Stimulated activated CD8-positive, alpha-beta memory T cell treated with anti-CD3 and anti-CD28 coated beads, Interleukin-4, amount 100 ng/mL, for 4 hours (primary cell): ENCODE measurements at places on chromosomes 4 and X.

- no peak for DNase-seq
Observed at GRCh38 chr4:79492148-79492547, 84.1 kb upstream of the GK2 start.

DNA sequence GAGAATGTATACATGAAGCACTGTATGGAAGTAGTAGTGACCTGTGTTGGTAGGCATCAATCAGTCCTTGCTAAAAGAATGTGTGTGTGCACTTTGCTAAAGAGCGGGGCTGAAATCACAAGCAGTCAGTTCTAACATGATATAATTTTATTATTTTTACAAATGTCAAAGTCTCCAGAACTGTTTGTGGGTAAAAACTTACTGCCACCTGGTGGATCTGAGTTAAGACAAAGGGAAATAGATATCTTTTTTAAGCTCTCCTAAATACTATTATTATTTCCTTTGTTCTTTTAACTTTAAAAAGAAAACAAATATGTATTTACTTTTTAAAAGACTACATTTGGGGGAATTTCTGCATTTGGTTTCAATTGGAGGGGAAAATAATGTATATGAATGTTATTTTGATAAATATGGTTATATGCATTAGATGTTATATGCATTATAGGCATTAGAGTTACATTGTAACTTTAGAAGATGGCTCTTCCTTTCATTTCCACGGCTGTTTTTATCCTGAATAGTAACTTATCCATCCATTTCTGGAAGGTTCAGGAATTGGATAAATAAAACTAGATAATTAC is 7.8 kb upstream of the CLOCK start:
- DNase-seq, result no peak

- no peak for DNase-seq
Observed at GRCh38 chr4:123127875-123128274, 205.5 kb upstream of the NUDT6 start.

GRCh38 chr4:149997881-149998421 is 80.3 kb upstream of the DCLK2 start:
- DNase-seq, result no peak

- DNase-seq, result no peak
Observed at GRCh38 chr4:98046665-98047064, 96.6 kb downstream of the STPG2 start.

DNA sequence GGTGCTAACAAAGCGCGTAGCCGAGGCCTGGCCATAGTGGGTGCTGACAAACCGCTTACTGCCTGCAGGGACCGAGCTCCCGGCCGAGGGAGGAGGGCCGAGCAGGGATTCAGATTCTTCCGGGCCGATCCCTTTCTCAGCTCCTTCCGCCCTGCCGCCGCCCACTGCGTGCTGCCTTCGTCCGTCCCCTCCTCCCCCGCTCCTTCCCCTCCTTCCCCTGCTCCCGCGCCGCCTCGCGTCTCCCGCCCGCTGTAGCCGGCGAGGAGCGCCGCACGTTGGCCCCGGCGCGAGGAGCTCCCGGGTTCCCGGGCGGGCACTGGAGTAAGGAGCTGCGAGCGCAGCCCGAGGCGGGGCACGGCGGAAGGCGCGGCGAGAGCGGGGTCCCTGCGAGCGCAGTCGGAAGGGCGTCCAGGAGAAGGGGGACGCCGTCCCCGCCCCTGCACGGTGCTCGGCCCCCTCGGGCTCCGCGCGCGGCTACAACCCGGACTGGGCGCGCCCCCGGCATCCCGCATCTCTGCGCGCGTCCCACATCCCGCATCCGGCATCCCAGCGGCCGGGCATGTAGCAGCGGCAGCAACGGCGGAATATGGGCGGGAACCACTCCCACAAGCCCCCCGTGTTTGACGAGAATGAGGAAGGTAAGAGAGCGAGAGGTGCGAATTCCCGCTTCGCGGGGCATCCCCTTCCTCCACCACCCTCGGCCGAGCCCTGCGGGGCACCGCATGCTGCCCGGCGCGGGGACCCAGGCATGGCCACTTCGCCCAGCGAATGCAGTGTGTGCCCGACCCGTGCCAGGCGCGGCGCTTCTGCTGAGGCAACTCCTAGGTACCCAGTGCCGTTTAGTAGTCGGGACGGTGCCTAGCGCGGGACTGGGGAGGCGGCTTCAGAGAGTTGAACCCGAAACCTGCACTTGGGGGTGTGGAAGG is at the start of gene STK32B:
TSS of gene STK32B (plus strand) at position 203 of the 926 bp plus-strand sequence.
- DNase-seq, result no peak

DNA sequence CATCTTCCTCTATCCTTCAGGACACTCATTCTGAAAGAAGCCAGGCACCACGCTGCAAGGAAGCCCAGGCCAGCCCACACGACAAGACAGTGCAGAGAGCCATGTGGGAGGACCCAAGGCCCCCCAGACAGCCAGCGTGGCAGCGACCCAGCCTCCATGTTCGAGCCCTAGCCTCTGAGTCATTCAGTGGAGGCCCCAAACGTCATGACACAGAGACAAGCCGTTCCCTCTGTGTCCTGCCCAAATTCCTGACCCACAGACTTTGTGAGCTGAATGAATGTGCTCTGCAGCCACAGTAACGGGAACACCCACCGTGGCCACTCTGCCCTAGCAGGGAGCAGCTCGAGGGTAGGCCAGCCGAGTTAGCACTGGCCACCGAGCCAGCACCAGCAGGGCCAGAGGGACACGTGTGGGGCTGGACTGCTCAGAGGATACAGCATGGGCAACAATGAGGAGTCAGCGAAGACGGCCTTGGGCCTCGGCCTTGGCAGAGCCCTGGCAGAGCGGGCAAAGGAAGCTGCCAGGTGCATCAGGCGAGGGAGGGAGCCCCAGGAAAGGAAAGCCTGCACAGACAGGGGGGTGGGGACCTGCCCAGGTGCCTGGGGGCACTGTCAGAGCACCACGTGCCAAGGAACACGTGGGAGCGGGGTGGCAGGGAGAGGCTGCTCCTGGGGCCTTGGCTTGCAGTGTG is 8.6 kb downstream of the BLOC1S4 start:
- no peak for DNase-seq

GRCh38 chrX:118221270-118221669 is 104.7 kb upstream of the KLHL13 start:
- DNase-seq, result no peak

DNA sequence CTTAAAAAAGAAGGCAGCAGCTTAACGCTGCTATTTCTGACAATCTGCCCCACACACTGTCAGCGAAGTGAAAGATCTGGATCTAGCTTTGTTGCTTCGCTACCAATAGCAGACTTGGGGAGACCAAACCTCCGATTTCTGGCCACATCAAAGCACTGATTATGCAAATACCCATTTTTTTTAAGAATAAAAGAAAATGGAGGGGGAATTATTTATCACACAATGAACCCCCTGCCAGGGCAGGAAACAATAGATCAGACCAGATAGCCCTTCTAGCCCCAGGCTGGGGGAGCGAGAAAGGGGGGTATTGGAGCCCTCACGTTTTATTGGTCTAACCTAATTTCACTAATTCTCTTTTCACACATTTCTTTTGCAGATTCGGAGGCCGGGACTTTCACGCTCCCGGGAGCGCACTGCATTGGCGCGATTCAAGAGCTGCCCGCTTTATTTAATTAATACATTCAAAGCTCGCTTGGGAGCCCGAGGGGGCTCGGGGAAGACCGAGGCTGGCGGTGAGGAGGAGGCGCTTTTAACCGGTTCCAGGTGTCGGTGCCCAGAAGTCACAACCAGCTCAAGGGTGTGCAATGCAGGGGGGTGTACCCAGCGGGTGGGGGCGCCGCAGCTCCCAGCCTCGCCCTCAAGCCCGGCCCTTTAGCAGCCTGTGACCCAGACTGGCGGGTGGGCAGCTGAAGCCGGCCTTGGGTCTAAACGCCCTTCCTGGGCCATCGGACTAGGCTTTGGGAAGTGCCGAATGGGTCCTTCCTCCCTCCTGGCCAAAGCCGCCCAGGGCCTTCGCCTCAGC is 5.5 kb downstream of the NEUROG2 start:
- DNase-seq, result no peak

GRCh38 chr4:120667102-120667501 is 255.4 kb downstream of the PRDM5 start:
- DNase-seq, result no peak

DNA sequence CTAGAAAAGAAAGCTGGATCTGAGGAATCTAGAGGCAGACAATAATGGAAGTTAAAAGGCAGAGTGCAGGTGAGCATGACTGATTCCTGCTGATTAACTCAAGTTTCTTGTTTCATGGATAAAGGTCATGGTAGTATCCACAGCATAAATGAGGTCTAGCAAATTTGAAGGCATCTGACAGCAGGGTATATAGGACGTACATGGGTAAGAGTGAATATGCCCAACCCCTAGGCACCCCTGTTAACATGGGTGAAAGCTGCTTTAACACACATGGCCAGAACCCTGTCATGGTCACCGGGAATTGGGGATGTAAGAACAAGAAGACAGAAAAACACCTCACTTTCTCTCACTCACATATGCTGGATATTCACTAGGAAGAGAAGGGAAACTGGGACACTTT is 25.0 kb downstream of the NLRP2B start:
- no peak for DNase-seq

DNA sequence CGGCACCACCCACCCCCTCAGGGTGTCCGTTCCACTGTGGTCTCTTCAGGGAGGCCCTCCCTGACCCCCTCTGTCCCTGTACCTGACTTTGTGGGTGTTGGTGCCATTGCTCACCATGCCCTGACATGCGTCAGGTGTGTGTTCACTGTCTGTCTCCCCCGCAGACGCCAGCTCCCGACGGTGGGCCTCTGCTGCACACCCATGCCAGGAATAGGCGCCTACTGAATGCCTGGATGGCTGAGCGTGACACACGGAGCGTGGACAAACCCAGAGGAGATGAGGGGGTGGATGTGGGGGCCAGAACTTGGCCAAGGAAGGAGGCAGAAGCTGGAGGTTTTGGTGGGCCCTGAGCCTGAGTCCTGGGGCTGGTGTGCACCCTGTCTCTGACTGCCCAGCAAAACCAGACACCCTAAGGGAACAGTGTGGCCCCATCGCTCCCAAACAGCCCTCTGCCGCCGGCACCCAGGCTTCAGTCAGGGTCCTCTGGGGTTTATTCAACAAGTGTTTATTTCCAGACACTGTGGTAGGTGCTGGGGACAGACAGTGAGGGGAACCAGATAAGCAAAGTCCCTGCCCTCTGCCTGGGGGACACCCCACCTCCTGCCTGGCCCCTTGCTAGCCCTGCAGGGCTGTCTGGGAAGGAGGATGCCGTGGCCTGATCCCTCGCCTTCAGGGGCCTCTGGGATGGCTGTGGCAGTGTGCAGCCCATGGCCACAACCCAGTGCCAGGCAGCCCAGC is 76.9 kb downstream of the WFS1 start:
- DNase-seq, result no peak

DNA sequence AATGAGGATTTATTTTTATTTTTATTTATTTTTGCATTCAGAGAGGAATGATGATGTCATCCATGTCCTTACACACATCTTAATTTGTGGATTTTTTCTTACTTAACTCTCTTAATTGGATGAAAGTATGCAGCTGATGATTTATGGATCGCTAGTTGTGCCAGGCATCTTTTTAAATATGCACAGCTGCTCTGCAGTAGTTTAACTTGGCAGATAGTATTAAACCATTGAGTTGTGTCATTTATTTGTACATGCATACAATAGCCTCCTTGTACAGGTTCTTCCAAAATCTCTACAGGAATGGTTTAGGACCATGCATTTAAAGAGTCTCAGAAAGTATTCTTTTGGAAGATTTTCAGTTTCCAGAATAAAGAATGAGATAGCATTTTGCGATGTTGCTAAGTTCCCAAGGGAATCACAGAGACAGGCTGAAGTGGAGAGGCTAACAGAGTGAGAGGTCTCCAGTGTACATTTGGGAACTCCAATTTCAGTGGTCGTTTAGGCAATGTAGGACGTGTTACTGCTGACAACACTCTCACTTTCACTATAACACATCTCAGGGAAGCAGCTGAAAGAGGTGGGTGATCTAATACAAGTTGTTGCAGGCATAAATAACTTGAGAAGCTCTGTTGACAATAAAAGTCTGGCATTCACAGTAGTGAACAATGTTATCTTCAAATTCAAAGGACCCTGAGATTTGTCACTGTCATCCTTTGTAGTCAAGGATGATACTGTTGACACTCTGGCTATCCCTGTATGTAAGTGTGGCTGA is 49.9 kb upstream of the SCRG1 start:
- DNase-seq, result no peak

- no peak for DNase-seq
Observed at GRCh38 chr4:81684352-81684751, 212.6 kb upstream of the RASGEF1B start.

DNA sequence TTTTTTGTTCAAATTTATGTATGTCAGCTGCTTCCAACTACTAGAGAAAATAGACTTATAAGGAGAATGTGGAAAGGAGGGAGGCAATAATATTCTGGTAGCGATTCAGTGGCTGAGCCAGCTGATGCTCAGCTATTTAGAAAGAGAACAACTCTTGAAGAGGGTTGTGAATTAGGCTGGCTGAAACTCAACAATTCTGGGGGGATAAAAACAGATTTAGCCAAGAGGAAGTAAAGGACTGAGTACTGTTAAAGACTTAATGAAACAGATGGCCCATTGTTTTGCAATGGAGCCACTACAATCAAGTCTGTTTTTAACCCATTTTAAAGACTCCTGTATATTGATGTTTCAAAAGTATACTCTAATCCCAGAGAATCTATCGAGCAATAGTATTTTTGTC is 1058.9 kb downstream of the C4orf33 start:
- no peak for DNase-seq
